ENCODE measurements at places on chromosomes 6 and 20.

DNA sequence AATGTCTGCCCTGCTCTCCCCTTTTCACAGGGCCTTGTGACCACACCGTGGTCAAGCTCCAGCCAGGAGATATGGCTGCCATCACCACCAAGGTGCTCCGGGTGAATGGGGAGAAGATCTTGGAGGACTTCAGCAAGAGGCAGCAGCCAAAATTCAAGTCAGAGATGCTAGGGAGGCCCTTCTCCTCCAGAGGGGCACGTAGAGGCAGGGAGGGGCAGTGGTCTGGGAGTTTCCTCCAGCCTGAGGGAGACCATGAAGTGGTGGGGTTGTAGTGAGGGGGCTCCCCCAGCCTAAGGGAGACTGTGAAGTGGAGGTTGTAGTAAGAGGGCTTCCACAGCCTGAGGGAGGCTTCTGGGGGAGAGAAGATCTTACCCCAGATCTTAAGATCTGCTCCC lies 4.0 kb downstream of the DXO start:
- no peak for DNase-seq

GRCh38 chr6:27872642-27873020 lies 39.6 kb downstream of the OR2B2 start:
- no peak for DNase-seq

- no peak for DNase-seq
These were observed 5.3 kb downstream of the SCAF8 start for GRCh38 chr6:154738551-154738961.

GRCh38 chr20:11810311-11811083 lies 107.2 kb upstream of the BTBD3 start:
- DNase-seq: no peak

DNA sequence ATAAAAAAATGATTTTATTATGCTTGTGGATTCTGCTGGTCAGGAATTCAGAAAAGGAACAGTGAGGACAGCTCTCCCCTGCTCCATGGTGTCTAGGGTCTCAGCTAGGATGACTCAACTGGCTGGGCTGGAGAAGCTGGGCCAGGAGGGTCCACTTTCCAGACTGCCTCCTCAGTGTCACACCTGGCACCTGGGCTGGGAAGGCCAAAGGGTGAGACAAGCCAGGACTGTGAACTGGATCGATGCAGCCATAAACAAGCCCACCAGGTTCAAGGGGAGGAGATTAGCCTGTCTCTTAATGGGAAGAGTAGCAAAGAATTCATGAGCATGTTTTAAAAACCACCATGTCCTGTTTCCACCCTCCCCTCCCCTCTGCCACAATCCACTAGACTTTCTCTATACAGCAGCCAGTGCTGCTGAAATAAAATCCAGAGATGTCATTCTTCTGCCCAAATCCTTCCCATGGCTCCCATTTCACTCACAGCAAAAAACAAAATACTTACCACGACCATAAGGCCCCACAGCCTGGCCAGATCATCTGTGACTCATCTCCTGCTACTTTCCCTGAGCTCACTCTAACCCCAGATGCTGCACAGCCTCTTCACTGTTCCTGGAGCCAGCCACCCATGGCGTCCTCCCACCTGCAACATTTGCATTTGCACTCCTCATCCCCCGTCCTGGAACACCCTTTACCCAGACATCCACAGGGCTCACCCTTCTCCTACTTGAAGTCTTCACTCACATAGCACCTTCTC lies 13.8 kb downstream of the SPTLC3 start:
- DNase-seq: no peak

DNA sequence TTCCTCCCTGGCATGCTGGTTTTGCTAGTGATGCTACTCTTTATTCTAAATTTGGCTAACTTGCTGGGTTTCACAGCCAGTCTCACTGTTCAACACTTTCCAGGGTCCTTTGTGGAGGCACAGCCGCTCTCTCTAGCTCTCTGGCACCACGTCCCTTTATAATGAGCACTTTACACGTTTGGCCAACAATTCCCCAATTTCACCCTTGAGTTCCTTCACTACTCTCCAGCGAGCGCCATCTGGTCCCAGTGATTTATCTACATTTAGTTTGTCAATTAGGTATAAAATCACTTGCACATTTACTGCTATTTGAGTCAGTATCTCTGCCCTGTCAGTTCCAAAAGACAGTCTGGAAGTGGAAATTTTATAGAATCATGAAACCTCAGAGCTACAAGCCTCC lies 241.9 kb upstream of the MOCS1 start:
- DNase-seq: no peak

GRCh38 chr6:119559586-119559985 lies 210.0 kb upstream of the MAN1A1 start:
- DNase-seq: no peak

- DNase-seq: no peak
These were observed 57.3 kb downstream of the DLL1 start for GRCh38 chr6:170233286-170234205.

DNA sequence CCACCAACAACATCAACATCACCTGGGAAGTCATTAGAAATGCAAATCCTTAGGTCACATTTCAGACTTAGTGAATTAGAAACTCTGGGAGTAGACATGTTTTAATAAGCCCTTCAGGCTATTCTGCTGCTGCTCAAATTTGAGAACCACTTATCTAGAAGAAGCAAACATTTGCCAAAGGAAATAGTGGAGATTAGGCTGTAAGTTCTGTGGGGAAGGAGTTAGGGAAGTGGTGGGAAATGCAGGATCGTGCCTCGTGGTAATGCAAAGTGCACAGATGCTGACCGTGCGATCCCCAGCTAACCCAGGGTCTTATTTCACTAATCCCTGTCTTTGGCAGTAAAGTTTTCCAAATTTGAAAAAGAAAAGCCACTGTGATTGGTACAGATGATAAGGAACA lies 328.5 kb downstream of the EPM2A start:
- no peak for DNase-seq

DNA sequence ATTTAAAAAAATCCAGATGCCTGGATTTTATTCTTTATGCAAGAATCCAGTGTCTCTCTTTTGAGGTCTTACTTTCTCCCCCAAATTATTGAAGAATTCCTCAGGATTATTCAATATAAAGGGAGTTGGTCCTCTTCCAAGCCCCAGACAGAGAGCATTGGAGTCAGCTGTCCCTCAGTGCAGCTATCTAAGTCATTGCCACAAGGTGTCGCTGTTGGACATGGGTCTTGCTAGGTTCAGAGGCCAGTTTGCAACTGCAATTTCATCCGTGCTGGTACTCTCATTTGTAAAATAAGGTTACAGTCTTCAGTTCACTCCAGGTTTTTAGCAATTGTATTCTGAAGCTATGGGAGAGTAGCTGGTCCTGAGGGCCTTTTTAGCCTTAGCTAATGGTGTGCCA lies 27.8 kb downstream of the CCN2 start:
- DNase-seq: peak; percentile 48

DNA sequence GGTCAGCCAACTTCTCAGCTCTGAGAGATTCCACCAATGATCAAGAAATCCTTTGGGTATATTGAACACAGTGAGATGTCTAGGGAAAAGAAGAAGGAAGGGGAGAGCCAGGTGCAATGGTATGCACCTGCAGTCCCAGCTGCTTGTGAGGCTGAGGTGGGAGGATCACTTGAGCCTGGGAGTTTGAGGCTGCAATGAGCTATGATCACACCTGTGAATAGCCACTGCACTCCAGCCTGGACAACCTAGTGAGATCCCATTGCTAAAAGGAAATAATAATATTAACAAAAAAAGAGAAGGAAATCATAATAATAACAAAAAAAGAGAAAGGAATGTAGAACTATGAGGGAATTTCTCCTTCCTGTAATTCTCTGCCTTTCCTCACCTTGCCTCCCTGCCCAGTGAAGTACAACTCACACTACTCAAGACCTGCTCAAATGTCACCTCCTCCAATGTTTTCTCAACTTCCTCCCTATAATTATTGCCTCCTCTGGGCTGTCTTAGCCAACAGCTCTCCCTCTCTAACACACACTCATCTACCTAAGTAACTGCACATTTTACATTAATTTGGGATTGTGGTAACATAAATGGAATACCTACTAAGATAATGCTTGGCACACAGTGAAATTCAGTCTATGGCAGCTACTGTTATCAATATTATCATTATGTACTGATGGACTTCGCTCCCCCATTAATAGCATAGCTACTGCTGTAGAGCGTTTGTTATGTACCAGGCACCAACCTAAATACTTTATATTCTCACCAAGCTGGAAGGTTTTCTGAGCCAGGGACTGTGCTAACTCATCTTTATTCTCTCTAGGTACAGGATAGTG lies 103.6 kb downstream of the KIF13A start:
- DNase-seq: no peak

DNA sequence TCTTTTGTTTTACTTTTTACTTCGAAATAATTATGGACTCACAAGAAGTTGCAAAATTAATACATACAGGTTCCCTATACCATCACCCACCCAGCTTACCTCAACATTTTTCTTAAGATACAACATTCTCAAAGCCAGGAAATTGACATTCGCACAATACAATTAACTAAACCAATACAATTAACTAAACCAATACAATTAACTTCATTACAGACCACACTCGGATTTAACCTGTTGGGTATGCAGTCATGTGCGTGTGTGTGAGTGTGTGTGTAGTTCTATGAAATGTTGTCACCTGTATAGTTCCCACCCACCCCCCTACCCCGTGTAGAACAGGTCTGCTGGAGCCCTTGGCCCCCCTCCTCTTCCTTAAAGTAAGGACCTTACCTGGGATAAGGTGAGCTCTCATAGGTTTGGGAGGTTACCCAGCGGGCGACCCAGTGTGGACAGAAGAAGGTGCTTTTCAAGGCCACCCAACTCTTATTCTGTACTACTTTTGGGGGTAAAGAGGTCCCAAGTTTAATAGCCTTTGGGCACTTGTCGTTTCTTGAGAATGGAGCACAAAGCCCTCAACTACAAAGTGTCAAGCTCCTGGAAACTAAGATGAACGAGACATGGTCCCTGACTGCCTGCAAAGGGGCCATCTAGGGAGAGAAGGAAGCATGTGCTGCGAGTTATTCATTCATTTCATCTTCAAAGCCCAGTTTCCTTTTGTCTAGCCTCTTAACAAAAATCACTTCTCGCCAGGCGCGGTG lies 544 bp upstream of the STK38 start:
- no peak for DNase-seq
